T-cell (primary cell): ENCODE measurements at places on chromosomes 2 and 18.

DNA sequence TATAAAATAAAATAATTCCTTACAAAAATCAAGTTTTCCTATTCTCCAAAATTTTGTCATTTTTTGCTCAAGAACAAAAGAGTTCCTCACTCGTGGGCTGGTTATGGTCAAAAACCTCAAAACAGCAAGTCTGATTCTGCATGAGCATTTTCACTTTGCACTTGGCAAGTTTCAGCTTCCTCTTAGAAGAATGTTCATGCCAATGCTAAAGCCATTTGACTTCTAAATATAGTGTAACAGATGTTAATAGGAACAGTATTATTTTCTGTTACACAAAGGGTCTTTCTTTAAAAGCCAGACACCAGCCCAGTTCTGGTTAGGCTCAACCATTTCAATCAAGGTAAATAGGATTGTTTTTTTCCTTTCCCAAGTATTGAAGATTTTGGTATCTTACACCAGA is 261.3 kb upstream of the CCDC68 start:
- no peak for DNase-seq

DNA sequence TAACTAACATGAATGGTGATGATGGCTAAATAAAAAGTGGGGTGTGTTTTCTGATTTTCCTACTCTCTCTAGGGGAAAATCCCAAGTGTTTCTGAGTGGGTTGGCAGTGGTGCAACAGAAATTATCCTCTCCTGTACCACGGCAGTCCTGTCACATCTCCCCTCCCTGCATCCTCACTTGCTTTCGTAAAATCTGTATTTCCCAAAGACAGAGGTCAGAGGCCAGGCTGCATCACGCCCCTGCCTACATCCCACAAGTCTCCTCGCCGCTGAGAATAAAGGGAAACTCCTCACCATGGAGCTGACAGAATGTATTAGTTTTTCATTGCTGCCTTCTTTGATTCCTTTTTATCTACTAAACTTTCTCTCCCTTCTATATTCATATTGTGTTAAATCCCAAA is 13.1 kb downstream of the FBLN7 start:
- DNase-seq = no peak

DNA sequence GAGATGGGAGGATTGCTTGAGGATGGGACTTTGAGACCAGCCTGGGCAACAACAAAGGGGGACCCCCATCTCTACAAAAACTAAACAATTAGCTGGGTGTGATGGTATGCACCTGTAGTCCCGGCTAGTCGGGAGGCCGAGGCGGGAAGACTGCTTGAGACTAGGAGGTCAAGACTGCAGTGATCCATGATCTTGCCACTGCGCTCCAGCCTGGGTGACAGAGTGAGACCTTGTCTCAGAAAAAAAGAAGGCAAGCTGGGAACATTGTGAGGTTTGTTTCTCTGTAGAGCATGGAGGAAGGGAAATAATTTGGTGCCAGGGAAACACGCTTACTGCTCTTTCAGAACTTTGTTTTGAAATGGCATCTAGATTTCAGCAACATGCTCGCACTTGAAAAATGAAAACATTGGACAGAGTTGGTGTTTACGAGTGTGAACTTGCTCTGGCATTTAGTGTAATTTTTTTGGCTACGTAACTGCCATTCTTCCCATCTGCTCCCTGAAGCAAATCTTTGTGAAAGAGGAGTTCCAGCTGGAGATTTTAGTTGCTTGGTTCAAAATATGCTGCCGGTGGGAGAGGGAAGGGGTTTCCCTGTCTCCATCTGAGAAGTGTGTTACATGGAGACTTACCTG is 125.6 kb upstream of the DLX2 start:
- no peak for DNase-seq

DNA sequence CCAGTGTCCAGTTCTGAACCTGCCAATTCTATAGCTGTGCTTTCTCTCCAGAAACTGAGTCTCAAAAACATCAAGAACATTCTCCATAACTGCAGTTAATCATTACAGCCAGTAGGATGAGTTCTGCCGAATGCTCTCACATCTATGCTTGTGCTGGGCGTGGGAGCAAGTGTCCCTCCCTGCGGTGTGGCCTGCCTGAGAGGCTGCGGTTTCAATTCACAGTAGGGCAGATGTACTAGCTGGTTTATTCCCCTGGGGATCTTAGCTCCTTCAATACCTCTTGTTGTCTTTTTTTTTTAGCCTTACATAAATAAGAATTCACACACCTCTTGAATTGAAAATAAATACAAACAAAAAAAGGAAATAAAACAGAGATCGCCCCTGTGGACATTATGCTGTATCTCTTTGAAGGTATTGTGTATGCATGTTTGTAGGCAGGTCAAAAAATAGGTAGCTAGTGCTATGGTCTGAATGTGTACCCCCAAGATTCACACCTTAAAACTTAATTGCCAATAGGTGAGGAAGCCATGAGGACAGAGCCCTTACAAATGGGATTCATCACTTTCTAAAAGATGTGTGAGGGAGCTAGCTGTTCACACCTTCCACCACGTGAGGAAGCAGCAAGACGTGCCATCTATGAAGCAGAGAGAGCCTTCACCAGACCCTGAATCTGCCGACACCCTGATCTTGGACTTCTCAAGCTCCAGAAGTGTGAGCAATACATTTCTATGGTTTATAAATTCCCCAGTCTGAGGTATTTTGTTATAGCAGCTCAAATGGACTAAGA is 74.3 kb downstream of the BCL2L11 start:
- no peak for DNase-seq

GRCh38 chr2:20099780-20100179 is 48.4 kb upstream of the LAPTM4A start:
- DNase-seq = no peak

GRCh38 chr18:27861539-27861938 is 315.4 kb downstream of the CDH2 start:
- no peak for DNase-seq

GRCh38 chr18:74645679-74646078 is 48.0 kb downstream of the ZNF407 start:
- DNase-seq = no peak

DNA sequence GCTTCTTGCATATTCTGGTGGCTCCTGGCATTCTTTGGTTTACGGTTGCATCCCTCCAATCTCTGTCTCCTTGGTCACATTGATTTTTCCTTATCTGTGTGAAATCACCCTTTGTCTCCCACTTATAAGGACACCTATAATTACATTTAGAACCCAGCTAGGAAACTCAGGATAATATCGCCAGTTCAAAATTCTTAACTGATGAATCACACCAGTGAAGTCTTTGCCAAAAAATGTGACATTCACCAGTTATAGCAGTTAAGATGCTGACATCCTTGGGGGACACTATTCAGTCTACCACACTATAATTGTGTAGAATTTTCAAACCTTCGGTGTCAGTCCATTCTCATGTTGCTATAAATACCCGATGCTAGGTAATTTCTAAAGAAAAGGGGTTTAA is 320.2 kb downstream of the TMX3 start:
- DNase-seq = no peak

DNA sequence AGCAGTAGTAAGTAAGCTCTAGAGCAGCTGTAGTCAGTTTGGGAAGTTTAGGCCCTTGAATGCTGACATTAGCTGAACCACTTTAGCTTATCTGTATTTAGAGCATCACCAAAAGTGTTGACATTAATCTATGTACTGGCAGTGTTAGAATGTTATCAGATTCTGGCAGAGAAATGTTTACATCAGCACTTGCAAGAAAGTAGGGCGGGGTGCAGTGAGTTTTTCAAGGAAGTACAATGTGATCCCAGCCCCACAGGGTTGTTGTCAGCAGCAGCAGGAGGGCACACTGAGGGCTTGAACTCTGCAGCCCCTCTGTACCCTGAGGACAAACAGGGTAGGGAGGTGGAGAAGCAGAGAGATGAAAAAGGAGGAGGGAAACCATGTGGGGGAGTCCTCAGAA is 35.5 kb upstream of the RMP24 start:
- DNase-seq = no peak

GRCh38 chr2:60475123-60475830 is 78.2 kb downstream of the BCL11A start:
- no peak for DNase-seq

- DNase-seq = peak; percentile 23
Observed at GRCh38 chr2:39243469-39244123, at the start of gene CDKL4. CDKL4 (minus strand) TSS chr2:39243970.

DNA sequence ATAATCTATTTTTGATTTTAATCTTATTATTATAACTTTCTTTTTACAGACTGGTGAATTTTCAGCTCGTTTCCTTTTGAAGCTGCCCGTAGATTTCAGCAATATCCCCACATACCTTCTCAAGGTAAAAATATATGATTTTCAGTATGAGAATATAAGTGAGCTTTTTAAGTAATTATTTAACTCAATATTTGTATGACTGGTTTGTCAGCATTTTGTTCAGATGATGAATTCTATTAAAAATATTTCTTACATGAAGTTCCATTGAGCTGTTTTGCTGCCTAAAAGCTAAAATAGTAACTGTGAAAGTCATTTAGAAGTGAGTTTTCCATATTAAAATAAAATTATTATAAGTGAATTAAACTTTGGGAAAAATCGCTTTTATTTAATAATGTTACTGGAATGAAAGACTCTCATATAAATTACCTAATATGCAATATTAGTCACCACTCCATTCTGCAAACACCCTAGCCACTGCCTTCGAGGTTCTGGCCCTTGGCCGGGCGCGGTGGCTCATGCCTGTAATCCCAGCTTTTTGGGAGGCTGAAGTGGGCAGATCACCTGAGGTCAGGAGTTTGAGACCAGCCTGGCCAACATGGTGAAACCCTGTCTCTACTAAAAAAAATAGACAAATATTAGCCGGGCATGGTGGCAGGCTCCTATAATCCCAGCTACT is 155.3 kb downstream of the BABAM2 start:
- no peak for DNase-seq

DNA sequence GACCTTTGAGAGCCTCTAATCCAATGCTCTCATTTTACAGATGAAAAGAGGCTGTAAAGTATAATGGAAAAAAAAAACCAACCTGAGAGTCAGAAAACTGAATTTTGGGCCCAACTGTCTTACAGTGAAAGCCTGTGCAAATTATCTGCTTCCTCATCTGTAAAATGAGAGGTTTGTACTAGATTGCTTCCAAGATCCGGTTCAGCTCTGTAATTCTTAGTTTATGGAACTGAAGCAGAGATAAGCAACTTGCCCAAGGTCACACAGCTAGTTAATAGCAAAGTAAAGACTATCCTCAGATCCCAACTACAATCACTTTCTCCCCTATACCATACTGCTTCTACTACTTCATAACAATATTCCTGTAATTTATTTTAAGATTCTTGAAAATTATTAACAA is 6.3 kb downstream of the TLK1 start:
- no peak for DNase-seq

DNA sequence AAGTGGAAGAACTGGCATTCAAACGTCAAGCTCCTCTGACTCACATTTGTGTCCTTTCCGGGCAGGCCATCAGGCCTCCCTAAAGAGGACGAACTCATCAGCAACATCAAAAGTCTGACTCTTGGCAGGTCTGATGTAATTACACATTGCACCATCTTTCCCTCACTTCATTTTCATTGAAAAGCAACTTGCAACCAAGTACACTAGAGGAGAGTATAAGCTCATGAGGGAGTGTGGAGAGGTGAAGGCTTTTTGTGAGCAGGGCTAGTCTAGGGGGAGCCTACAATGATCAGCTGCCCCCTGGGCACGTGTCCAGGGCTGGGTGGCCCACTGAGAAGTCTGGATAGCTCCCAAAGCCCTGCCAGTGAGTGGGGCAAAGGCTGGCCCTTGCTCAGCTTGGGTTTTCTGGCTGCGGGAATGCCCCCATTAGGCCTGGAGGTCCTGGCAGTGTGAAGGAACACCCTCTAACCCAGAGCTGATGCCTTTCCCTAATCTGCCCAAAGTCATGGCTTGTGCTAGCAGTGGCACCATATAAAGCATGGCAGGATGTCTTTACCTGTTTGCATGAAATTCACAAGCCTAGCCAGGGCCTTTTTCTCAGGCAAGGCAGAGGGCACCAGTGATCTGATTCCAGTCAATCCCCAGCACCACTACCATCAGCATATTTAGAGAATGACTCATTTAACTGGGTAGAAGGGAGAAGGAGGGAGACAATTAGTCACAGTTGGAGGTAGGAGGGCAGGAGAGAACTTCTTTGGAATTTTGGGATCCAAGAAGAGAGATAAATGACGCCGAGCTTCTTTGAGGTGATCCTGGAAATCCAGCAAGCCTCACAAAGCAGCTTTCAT is 8.5 kb upstream of the DAW1 start:
- no peak for DNase-seq

DNA sequence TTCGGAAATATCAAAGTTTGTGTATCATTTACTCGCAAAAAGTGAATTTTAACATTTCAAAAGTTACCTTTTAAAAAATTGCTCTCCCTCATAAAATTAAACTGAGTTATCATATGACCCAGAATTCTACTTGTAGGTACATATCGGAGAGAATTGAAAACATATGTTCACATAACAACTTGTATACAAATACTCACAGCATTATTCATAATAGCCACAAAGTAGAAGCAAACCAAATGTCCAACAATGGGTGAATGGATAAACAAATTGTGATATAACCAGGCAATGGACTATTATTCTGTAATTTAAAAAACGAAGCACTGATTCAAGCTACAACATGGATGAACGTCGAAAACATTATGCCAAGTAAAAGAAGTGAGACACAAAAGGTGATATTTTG is 412.0 kb upstream of the TCF4 start:
- no peak for DNase-seq

GRCh38 chr2:69114534-69114933 is 101.6 kb downstream of the ANTXR1 start:
- DNase-seq = no peak

DNA sequence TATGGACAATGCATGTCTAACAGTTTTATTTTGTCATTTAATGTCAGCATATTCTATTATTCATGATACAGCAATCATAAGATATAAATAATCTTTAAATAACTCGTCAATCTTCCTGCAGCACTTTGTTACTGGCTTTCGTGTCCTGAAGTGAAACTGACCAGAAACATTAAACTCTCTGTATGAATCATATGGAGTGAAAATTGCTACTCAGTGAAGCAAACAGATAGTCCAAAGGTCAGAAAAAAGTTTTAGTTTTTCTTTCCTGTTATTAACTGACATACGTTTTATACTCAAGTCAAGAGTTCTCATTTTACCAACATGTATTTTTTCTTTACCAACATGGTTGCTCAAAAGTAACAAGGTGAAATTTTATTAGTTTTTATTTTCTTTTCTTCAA is 106.8 kb upstream of the GALNT5 start:
- no peak for DNase-seq

DNA sequence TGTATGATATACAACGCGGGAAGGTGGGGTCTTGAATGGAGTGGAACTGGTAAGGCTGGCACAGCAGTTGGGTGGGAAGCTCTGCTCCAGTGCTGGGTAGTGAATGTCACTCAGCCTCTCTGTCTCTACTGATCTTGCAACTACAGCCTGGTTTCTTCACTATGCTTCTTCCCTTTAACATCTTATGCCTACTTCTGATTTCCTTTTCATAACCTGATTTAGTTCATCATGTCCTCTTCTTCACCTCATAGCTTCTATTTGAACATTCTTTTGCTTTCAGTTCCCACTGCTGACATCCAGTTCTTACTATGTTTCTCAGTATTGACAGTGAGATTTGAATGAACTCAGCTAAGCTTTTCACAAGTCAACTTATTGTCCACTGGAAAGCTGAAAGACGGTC is 286.2 kb downstream of the ARL6IP6 start:
- DNase-seq = no peak

- no peak for DNase-seq
Observed at GRCh38 chr2:207663870-207664545, 38.8 kb upstream of the METTL21A start.
